T-cell (primary cell): ENCODE measurements at places on chromosomes 4 and X. TPM values are rescaled to one million over a fixed set of nuclear protein-coding genes. Genes with fewer than 3 reads are reported as not detected.

The KLHL5 gene
- 18.6 TPM for total RNA-seq

The HSFX1 gene
- total RNA-seq: 1.8 TPM

The CT45A8 gene
- not detected for total RNA-seq

DNA sequence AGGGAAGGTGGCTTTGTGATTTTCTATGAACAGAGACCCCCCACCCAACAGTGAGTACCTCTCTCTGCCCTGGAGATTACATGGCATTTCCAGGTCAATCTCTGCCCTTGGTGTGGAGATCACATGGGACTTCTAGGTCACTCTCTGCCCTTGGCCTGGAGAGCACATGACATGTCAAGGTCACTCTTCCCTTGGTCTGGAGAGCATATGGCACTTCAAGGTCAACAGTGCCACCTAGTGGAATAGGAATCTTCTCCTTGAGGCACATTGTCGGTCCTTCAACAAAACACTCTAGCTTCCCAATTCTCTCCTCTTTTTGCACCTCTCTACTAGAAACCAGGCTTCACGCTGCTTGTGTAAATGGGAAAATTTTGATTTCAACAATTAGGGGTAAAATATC lies 66.2 kb upstream of the TACR3 start:
- no peaks in the 10 kb centered on the region for H3K36me3 ChIP-seq
- H3K4me1 ChIP-seq: no peaks in the 10 kb centered on the region
- H3K4me3 ChIP-seq: no peak overlapping the region
- H3K27me3 ChIP-seq: no peaks in the 10 kb centered on the region

GRCh38 chr4:188037003-188037713 lies 41.6 kb downstream of the ZFP42 start:
- H3K4me3 ChIP-seq: no peak overlapping the region
- no peak for DNase-seq
- H3K36me3 ChIP-seq: no peaks in the 10 kb centered on the region
- H3K27ac ChIP-seq: no peak overlapping the region
- no peaks in the 10 kb centered on the region for H3K4me1 ChIP-seq

GRCh38 chr4:27085396-27085795 lies 224.8 kb downstream of the STIM2 start:
- no peak overlapping the region for H3K4me3 ChIP-seq
- H3K27ac ChIP-seq: no peak overlapping the region
- H3K27me3 ChIP-seq: peaks cover 34% of the 10 kb centered on the region
- H3K4me1 ChIP-seq: no peaks in the 10 kb centered on the region
- no peaks in the 10 kb centered on the region for H3K36me3 ChIP-seq

DNA sequence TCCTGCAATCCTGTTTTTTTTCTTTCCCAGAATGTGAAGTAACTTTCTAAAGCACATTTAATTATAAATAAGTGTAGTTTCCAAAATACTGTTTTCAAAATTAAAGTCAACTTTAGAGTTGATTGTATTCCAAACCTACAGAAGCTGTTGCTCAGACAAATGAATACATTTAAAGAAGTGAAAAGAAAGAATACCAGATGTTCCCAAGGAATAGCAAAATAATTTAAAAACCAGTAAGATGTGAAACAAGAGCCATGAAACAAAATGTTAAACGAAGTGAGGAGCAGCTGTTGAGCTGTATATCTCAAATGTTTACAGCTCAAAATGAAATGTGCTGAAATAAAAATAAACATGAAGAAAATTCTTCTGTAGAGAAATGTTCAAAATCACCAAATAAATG lies 627.4 kb upstream of the NDST4 start:
- no peak overlapping the region for H3K27ac ChIP-seq
- H3K4me1 ChIP-seq: no peaks in the 10 kb centered on the region
- no peaks in the 10 kb centered on the region for H3K36me3 ChIP-seq
- no peak for DNase-seq
- no peak overlapping the region for H3K4me3 ChIP-seq

- no peak overlapping the region for H3K27ac ChIP-seq
- no peak for DNase-seq
- H3K4me1 ChIP-seq: no peaks in the 10 kb centered on the region
- H3K36me3 ChIP-seq: no peaks in the 10 kb centered on the region
These were observed 53.5 kb upstream of the PRSS48 start for GRCh38 chr4:151223465-151223864.

GRCh38 chr4:16124232-16124631 lies 40.4 kb upstream of the PROM1 start:
- H3K27me3 ChIP-seq: no peaks in the 10 kb centered on the region
- no peak for DNase-seq
- H3K4me3 ChIP-seq: no peak overlapping the region
- H3K27ac ChIP-seq: no peak overlapping the region
- H3K4me1 ChIP-seq: peaks cover 27% of the 10 kb centered on the region

- no peaks in the 10 kb centered on the region for H3K36me3 ChIP-seq
- no peaks in the 10 kb centered on the region for H3K4me1 ChIP-seq
- H3K27ac ChIP-seq: no peak overlapping the region
- H3K27me3 ChIP-seq: no peaks in the 10 kb centered on the region
These were observed 331.0 kb upstream of the PCDH10 start for GRCh38 chr4:132818091-132818490.

DNA sequence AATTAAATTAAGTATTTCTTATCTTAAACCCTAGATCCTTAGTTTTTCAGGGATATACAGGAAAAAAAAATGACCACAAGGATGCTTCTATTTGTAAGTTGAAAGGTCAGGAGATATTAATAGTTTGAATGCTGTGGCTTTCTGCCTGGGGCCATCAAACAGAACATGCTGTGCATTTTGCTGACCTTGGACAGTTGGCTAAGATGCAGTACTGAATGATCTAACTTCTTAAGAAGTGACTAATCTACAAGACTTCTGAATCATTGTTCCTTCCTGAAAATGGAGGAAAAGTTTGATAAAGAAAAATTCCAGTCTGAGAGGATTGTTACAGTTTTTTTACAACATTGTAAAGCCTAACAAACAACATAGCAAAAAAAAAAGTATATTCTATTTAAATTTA lies 237.8 kb upstream of the JADE1 start:
- no peaks in the 10 kb centered on the region for H3K36me3 ChIP-seq
- no peak overlapping the region for H3K4me3 ChIP-seq
- DNase-seq: no peak
- H3K4me1 ChIP-seq: no peaks in the 10 kb centered on the region

DNA sequence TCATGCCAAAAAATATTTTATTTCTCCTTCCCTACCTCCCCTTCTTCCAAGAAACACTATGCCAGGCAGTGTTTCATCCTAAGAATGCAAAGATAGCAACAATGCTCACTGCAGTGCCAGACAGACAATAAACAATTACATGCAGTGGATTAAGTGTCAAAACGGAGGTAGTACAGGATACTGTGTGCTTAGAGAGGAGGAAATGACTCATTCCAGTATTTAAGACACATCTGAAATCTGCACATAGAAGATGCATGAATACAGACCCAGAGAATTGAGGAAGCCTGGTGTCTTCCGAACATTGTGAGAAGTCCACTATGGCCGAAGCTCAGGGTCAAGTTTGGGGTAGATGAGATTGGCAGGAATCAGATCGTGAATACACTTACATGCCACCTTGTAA lies 326.4 kb downstream of the PPP3CA start:
- no peak overlapping the region for H3K4me3 ChIP-seq
- no peaks in the 10 kb centered on the region for H3K36me3 ChIP-seq
- H3K4me1 ChIP-seq: peaks cover 12% of the 10 kb centered on the region
- no peak for DNase-seq

GRCh38 chrX:16671005-16671404 lies 21.0 kb downstream of the S100G start:
- no peaks in the 10 kb centered on the region for H3K36me3 ChIP-seq
- no peak overlapping the region for H3K27ac ChIP-seq
- peak; percentile 19 for DNase-seq

DNA sequence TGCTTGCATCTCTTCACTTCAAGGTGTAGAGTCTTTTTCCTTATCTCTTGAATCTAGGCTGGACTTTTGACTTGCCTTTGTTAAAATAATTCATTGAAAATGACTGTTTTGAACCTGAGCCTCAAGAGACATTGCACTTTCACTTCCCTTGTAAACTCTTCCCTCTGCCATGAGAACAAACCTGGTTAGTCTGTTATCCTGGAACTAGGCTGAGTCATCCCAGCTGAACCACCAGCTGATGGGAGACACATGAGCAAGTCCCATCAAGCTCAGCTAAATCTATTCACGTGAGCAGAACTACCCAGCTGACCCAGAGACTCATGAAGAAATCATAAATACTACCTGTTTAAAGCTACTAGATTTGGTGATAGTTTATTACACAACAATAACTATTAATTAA lies 202.3 kb upstream of the CENPE start:
- H3K4me1 ChIP-seq: no peaks in the 10 kb centered on the region
- H3K27me3 ChIP-seq: no peaks in the 10 kb centered on the region
- no peak for DNase-seq
- H3K36me3 ChIP-seq: no peaks in the 10 kb centered on the region
- no peak overlapping the region for H3K27ac ChIP-seq
- no peak overlapping the region for H3K4me3 ChIP-seq

- DNase-seq: no peak
- no peaks in the 10 kb centered on the region for H3K4me1 ChIP-seq
These were observed 8.1 kb upstream of the TBC1D1 start for GRCh38 chr4:37882665-37883296.

GRCh38 chr4:86013621-86014020 lies 346.2 kb downstream of the MAPK10 start:
- no peak for DNase-seq
- no peak overlapping the region for H3K27ac ChIP-seq
- no peaks in the 10 kb centered on the region for H3K36me3 ChIP-seq
- no peak overlapping the region for H3K4me3 ChIP-seq
- no peaks in the 10 kb centered on the region for H3K4me1 ChIP-seq
- no peaks in the 10 kb centered on the region for H3K27me3 ChIP-seq

DNA sequence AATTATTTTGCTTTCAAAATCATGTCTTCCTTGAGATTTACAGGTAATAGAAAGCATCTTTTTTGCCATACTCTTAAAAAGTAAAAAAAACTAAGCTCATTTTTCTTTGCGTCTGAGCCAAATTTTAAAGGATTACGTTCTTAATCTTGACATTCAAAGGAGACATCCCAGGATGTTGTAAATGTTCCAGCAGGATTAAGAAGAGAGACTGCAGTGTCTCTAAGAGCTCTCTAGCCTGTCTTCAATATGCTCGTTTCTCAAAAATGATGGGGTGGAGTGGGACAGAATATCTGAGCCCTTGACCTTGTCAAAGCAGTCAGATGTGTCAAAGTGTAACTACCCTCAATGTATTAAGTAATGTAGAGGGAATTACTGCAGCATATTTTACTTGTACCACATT lies 363.3 kb downstream of the PCDH7 start:
- DNase-seq: no peak
- no peak overlapping the region for H3K4me3 ChIP-seq
